Bronchial epithelial cell (primary cell): ENCODE measurements at places on chromosomes 16 and 17. TPM values are rescaled to one million over a fixed set of nuclear protein-coding genes. Genes with fewer than 3 reads are reported as not detected.

- peak; percentile 58 for DNase-seq
These were observed 48.2 kb upstream of the CDC42EP4 start for GRCh38 chr17:73359987-73360410.

- DNase-seq: no peak
These were observed 401 bp downstream of the ARL16 start for GRCh38 chr17:81683208-81683583.

DNA sequence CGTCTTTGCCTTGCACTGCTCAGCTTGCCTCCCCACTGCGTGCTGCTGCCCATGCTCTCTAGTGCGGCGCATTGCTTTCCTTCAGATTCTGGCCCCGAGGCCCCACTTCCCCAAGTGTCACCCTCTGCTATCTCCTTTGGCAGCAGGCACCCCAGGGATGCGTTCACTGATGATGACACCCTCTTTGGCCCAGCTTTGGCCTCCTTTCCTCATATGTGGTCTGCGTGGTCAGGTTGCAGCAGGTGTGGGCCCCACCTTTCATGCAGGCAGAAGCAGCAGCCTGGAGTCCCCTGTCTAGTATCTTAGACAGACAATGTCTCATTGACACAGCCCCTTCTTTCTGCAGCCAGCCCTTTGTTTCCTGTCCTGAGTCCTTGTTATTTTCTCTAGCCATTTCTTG is 4.8 kb upstream of the CCL3 start:
- no peak for DNase-seq

DNA sequence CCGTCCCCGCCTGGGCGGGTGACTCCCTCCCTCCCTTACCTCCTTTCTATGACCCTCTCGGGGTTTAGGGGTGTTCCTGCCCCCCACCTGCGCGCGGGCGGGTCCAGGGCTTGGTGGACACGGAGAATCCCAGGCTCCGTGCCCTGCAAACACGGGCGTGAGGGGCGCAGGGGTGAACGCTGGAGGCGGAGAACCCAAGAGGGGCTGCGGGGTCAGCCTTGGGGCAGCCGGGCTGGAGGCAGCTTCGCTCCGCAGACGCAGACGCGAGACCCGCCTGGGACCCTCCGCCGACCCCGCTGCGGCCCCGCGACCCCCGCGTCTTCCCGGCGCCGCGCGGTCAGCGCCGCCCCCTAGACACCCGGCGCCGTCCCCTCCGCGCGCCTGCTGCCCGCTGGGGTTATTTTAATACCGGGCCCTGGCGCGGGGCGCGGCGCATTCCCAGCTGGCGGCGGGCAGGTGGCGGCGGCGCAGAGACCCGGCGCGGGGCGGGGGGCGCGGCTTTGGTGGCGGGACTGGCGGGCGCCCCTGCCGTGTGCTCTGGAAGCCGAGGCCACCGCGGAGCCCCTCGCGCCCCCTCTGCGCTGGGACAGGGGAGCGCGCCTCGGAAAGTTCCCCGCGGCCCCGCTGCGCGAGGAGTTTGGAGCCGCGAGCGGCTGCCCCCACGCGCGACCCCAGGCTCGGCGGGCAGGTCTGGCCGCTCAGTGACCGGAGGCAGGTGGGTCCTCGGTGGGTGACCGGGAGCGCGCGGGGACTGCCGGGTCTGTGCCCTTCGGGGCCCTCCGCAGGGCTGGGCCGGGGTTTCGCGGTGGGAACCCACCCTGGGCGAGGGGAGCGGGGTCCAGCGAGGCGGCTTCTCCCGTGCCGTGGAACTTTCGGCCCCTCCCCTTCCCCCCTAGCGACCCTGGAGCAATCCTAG is at the start of gene UTS2R:
TSS of gene UTS2R (plus strand) at position 433 of the 916 bp plus-strand sequence. CDS start 2,560 bp downstream, outside the sequence.
- DNase-seq: no peak

DNA sequence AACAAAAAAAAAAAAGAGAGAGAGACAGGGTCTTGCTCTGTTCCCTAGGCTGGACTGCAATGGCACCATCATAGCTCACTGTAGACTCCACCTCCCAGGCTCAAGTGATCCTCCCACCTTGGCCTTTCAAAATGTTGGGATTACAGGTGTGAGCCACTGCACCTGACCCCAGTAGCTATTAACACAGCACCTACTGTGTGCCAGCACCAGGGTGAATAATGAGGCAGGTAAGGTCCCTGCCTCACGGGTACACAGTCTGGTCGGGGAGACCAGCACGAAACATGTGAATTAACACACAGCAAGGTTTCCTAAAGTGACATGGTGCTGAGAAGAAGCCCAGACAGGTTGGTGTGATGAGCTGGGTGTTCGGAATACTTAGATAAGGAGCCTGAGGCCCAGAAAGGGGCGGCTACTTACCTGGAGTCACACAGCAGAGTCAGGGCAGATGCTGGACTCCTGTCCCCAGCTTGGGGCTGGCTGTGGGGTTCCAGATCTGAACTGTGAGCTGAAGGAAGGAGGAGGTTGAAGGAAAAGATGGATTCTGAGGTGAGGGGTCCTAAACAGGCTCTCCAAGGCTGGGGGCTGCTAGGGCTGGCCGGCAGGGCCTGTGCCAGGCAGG is 10.5 kb upstream of the FBXL19 start:
- no peak for DNase-seq

- no peak for DNase-seq
These were observed 9.5 kb downstream of the XPO6 start for GRCh38 chr16:28202147-28202746.

DNA sequence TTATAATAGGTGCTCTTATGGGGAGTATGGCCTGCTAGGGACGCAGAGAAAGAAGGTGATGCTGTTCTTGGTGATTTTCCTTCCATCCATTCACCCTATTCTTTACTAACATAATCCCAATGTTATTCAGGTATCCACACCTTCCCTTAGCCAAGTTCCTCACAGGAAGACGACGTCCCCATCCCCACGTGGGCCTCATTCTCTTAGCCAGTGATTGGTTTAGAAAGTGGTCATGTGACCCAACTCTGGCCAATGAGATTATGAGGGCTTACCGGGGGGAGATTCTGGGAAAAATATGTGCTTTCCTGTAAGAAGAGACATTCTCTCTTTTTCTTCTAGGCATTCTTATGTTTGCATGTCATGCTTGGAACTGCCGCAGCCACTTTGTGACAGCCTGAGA is 474.7 kb downstream of the HAPSTR1 start:
- DNase-seq: no peak

- DNase-seq: peak; percentile 45
These were observed 945 bp downstream of the SGSH start for GRCh38 chr17:80219013-80219762.

GRCh38 chr16:28930652-28931051 is 1.1 kb upstream of the CD19 start:
- DNase-seq: no peak

The RAB26 gene
- total RNA-seq: 0.26 and 0.90 TPM in 2 replicates

The REXO5 gene
- total RNA-seq: 1.1 and 2.4 TPM in 2 replicates
